ENCODE measurements at places on chromosomes 13 and 19. TPM values are rescaled to one million over a fixed set of nuclear protein-coding genes. Genes with fewer than 3 reads are reported as not detected.

DNA sequence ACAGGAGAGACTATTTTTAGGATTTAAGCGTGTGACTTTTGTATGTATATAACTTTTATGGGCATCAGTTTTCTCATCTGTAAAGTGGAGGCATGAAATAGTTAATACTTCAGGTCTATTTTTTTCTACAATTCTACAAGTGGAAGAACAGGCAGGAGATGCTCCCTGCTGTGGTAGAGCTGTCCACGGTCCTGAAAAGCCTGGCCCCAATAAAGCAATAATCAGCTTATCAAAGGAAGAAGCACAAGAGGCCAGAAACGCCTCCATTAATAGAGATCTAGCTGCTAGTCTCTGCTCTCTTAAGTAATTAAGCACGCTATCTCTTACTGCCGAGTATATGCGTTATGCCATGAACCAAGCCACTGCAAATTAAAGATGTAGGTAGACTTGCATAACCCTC, 28.0 kb upstream of the WASF3 start:
- no peak for DNase-seq

- DNase-seq: no peak
These were observed 9.5 kb upstream of the ERVV-1 start for GRCh38 chr19:53004242-53004641.

GRCh38 chr19:45136507-45137178, 24.1 kb downstream of the NKPD1 start:
- no peak for DNase-seq

- DNase-seq: no peak
These were observed 4.8 kb downstream of the CEBPA start for GRCh38 chr19:33297401-33298145.

DNA sequence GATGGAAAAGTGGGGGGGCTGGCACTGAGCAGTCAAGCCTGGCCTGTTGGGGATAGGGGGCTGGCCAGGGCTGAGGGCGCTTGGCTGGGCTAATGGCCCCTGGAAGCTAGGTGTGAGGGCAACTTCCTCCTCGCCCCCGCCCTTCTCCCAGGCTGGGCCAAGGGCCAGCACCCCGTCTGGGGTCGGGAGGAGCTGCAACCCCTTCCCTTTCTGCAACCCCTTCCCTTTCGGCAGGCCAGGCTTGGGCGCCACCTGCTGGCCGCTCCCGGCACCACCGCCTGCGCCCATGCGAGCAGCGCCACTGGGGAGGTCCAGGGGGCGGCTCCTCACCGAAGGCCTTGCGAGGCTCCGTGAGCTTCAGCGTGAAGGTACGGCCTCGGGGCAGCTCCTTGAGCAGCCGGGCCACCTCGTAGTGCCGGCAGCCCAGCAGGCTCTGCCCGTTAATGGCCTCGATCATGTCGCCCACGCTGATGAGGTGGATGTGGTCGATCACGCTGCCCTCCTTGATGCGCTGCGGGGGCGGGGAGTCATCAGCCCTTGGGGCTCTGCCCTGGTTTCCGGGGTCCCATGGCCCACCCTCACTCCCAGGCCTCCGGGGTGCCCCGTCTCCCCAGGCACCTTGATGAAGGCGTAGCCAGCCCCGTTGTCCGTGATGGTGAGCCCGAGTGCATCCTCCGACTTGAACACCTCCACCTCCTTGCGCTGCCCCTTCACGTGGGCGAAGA, 5.0 kb upstream of the PTGER1 start:
- peak; percentile 50 for DNase-seq

DNA sequence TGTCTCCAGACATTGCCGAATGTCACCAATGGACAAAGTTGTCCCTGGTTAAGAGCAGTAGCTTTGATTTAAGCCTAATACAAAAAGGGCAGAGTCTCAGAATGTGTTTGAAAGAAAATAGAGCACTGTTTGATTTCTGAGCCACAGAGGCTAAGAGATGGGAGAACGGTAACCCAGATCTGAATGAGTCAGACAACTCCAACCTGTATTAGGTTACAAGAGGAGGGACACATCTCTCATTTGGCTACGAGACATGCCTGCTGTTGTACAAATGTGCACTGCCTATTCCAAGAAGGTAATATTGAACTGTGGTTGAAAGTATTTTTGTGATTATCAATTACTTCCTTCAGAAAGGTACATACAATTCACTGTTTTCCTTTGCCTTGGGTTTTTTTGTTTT, 4.9 kb upstream of the HSPH1 start:
- no peak for DNase-seq

DNA sequence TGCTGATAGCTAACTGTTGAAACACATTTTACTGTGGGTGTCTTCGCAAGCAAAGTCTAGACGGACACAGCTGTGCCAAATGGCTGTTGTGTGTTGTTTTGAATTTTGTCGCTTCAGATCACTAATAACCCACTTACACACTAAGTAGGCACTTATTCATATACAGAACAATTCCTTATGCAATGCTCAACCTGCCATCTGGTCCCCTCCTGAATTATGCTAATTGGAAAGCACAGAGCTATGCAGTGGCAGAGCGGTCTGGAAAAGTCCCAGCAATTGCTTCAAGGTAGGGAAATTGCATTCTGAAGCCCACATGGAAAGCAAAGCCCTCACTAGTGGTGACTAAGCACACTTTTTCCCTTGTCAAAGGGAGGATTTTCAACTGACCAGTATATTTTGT, 69.9 kb downstream of the C13orf42 start:
- DNase-seq: no peak

DNA sequence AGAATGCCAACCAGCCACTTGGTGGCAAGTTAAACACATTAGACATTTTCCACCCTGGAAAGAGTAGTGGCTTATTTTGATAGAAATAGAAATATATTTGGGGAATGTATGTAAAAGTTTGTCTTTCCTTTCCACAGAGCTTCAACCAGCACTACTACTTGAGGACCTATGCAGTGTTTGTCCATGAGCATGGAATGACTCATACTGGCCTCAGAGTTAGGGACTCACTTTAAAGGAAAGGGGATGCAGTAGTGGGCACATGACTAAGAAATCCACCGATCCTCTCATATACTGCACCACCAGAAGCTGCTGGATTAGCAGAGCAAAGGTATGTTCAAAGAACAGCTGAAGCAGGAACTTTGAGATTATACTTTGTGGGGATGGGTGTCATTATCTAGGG, 62.6 kb downstream of the LACC1 start:
- DNase-seq: no peak

GRCh38 chr13:25988661-25989060, 63.2 kb downstream of the SHISA2 start:
- DNase-seq: no peak

DNA sequence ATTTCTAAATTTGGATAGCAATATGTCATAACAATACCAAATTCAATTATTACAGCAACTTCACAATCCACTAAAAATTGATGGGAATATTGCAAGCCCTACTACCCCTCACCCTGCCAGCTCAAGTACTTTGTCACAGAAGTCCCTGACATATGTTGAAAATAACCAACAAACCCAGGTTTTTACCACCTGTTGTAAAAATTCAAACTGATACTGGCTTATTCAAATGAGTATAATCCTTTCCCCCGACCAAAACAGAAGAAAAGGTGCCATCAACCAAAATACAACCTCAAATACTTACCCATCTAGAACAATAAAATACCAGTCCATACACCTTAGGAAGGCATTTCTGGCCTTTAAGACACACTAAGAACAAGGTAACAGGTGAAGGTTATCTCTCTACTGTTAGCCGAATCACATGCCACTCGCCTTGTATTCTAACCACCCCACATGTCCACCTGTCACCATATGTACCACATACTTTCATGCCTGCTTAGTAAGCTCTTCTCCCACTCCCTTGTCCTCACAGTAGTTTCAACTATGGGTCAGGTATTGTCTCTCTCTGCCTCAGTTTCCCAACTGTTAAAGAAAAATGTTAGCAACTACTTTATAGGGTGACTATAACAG, 53.1 kb downstream of the USP12 start:
- DNase-seq: no peak

DNA sequence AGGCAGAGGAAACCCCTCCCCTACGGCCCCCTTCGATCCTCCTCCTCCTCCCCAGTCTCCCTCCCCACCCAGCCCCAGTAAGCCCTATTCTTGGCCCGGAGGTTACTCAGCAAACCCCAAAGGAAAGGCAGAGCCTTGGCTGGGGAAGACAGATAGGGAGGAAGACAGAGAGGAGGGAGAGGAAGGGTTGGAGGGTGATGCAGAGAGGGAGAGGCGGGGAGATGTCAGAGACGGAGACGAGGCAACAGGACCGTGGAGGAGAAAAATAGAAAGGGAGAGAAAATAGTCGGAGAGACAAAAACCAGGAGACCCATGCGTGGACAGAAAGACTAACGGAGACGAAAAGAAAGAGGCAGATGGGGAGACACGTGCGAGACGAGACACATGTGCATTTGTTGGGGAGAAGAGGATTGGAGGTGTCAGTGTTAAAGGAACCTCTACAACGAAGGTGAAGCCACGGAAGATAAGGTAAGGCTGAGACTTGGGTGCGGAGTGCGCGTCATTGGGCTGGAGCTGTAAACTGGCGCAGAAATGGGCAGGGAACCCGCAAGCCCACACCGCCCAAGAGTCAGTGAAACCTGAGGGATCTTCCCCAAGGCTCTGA, 2.9 kb downstream of the TGFB1 start:
- DNase-seq: no peak

- DNase-seq: no peak
These were observed 2625.6 kb upstream of the PCDH20 start for GRCh38 chr13:64041296-64041695.

DNA sequence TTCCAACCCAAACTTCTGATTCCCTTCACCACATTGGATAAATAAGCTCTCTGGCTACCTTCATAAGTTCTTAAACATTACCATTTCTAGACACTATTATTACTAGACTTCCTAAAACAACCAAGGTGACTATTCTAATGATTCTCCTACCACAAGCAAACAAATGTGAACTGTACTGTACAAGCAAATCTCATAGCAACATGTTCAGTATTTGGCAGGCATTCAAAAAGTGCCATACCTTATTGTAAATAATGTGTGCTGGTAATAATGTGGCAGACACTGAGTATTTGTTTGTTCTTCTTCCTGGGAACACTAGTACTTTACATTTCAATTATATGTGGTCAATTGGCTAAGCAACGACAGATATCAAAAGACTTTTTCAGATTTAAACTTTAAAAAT, 986.0 kb upstream of the SPRY2 start:
- DNase-seq: no peak

DNA sequence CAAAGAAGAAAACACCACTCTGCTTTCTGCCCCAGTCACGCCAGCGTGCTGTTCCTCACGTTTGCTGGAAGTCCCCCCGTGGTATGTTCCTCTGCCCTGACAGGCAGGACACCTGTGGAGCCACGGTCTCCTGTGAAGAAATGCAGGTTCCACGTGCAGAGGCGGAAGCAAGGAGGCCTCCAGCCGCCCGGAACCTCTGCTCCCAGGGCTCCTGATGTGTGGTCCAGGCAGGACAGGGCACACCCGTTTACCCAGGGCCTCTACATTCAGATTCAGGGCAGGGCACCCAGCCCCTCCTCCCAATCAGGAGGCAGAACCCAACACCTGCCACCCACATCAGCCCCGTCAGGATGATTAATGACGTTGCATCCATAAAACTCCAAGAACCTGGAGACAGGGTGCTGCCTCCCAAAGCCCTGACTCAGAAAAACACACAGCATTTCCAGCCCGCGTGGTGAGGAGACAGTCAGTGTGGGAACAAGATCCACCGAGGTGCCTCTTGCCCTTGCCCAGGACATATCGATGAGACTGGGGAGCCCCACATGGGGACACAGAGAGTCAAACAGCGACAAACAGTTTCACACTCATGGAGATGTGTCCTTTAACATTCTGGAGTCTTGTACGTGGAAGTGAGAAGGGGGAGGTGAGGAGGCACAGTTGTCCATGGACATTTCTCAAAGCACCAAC, 76.2 kb downstream of the COL4A1 start:
- DNase-seq: no peak

DNA sequence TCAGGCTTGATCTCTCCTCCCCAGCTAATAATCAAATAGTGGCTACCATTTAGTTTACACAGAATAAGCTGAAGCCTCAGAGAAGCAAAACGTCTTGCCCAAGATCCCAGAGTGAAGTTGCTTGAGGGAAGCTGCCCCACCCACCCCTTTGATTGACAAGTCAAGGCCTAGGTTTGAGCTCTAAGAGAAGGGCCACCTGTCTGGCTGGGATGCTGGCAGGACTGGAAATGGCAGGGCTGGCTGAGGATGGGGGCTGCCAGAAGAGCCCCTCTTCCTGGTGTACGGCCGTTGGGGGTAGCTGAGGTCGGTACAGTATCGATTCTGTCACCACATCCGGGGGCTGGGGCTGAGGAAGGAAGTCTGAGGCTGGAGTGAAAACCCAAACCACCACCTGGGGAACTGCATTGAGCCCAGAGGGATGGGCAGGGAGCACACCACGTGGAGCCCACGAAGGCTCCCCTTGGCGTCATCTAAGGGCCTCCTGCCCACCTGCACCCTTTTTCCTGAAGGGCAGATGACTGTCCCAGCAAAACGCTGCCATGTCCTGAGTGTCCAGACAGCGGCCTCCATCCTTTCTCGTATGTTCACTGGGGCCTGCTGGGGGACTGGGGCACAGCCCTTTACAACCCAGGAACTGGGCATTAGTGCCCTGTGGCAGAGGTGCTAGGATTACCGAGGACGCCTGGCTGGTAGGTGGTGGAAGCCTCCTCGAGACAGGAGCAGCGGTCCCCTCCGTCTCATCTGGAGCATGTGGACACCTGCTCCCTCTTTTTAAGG, 1.4 kb upstream of the PRKD2 start:
- DNase-seq: peak; percentile 30

DNA sequence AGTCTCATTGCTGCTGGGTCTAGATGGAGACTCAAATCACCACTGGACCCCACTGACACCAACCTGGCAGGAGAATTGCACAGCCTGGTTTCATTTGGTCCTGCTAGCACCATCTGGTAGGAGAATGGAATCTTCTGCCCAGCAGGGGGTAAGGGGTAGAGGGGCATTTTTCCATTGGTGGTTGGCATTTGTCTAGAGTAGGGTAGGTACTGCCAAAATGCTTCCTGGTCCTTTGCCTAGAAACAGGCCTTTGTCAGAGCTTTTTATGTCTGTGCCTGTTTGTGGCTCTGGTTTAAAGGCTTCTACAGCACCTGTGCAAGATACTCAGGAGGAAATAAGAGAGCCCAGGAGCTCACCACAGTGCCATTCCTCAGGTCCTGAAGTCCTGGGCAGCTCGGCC, 121.3 kb downstream of the KCTD12 start:
- DNase-seq: no peak

MAB21L1 gene
- polyA plus RNA-seq: not detected

NLRP7 gene
- not detected for polyA plus RNA-seq

THSD1 gene
- not detected for polyA plus RNA-seq

SMG9 gene
- 2.4 TPM for polyA plus RNA-seq

EBI3 gene
- 1.0 TPM for polyA plus RNA-seq

CYP4F12 gene
- not detected for polyA plus RNA-seq

TSC22D1 gene
- 1.9 TPM for polyA plus RNA-seq

Data from CD14-positive monocyte (primary cell).